ENCODE measurements at places on chromosomes 3 and 15. TPM values are rescaled to one million over a fixed set of nuclear protein-coding genes. Genes with fewer than 3 reads are reported as not detected.

The UBAP1L gene
- total RNA-seq, result 0.05 TPM

- no peak for DNase-seq
These were observed 36.0 kb downstream of the ADAMTS9 start for GRCh38 chr3:64651741-64652241.

DNA sequence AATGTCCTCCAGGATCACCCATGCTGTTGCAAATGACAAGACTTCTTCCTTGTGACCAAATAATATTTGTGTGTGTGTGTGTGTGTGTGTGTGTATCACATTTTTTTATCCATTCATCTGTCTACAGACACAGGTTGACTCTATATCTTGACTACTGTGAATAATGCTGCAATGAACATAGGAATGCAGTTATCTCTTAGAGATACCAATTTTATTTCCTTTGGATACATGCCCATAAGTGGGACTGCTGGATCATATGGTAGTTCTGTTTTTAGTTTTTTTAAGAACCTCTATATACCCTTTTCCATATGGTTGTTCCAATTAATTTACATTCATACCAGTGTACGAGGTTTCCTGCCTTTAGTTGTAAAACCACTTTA is 41.7 kb downstream of the GPR176 start:
- peak; percentile 38 for DNase-seq

- DNase-seq, result no peak
These were observed 240.6 kb upstream of the TOPAZ1 start for GRCh38 chr3:44001072-44001471.

Data from A172 (cell line).